ENCODE measurements at places on chromosomes 3 and 15.

DNA sequence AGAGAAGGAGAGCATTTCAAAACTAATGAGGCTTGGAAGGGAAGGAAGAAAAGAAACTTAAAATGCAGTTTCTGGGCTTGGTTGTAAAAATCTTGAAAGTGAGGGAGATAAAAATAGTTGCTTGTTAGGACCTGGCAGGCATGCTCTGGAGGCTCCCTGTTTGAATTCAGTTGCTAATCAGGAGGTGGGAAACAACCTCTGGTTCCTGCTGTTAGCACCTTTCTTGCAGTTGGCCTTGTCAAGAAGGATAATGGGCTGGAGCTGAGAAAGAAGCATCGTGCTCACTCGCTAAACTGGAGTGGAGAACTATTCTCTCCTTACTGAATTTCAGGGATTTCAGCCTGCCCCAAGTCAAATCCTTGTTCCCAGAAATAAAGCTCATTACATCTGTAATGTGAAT is 23.4 kb downstream of the SNAPC5 start:
- no peak for DNase-seq

DNA sequence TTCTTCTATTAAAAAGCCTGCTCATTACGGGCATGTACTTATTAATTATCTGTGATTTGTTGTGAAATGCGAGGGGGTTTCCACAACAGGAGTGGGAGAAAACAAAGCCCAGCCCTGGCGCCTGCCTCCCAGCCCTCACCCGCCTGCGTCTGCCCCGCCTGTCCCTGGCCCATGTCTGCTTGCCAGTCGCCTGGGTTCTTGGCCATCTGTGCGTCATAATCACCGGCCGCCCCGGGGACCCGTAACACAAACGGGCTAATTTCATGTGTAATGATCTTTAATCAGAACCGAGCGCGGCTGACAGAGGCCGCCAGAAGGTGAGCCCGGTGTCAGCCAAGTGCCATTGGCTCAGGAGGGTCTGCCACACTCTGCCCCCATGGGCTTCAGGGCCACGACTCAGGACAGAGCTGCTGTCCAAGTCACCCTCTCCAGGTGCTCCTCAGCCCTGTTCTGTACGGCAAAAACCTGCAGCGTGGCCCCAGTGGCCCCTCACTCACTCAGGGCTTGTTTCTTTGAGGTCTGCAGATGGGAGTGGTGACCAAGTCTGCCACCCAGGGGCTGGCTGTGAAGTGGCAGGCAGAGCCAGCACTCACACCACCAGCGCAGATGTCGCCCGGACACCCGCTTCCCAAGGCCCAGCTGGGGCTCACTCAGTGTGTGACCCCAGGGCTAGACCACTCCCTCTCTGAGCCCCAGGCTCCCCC is 28.8 kb upstream of the TMEM115 start:
- no peak for DNase-seq

- no peak for DNase-seq
Observed at GRCh38 chr3:113261063-113261625, 49.8 kb downstream of the BOC start.

- no peak for DNase-seq
Observed at GRCh38 chr15:67165254-67166253, 88.9 kb downstream of the AAGAB start.

- no peak for DNase-seq
Observed at GRCh38 chr3:54353946-54354345, 231.6 kb downstream of the CACNA2D3 start.

- DNase-seq = no peak
Observed at GRCh38 chr3:24086617-24087404, 141.7 kb downstream of the NR1D2 start.

GRCh38 chr3:459311-459670 is 262.7 kb downstream of the CHL1 start:
- no peak for DNase-seq

GRCh38 chr15:88113613-88114308 is 142.8 kb downstream of the NTRK3 start:
- no peak for DNase-seq

GRCh38 chr15:94079459-94079858 is 151.9 kb upstream of the MCTP2 start:
- no peak for DNase-seq

DNA sequence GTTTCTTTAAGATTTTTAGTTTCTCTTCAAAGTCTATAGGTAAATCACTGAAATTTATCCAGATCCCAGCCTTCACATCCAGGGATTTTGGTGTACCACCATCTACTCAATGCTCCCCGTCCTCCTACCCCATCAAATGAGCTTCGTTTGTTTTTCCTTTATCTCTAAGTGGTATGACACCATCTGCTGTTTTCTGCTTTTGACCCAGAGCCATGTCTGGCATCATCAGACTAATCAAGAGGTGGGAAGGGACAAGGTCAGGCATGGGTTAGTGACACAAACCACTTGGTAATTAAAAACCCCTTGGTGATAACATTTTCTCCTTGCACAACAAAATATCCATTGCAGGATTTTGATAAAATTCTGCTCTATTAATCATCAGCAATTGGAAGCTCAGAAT is 92.7 kb upstream of the GOLGA8J start:
- DNase-seq = no peak

- DNase-seq = no peak
Observed at GRCh38 chr3:59813148-59813538, 763.3 kb upstream of the CFAP20DC start.

DNA sequence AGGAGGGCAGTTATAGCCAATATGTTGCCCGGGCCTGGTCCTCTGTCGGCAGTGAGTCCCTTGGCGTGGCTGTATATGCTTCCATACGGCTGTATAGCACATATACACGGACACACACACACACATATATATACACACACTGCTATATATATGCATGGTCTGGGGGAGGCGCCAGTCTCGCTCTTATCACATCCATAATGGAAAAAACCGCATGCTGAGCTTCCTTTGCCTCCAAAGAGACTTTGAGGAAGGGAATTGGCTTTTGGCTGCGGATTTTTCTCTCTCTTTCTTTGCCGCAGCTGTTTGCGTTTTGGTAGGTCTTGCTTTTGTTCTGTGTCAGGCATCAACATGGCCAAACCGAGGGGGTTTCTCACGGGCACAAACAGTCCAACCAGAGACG is 11.3 kb upstream of the TMEM115 start:
- DNase-seq = no peak

DNA sequence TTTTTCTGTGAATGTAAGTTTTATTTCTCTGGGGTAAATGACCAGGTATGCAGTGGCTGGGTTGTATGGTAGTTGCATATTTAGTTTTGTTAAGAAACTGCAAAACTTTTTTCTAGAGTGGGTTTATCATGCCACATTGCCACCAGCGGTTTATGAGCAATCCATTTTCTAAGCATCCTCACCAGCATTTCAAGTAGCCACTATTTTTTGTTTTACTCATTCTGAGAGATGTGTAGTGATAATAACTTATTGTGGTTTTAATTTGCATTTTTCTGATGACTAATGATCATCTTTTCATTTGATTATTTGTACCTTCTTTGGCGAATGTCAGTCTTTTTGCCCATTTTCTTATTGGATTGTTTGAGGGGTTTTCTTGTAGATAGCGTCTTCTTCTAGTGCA is 56.2 kb downstream of the SPRED1 start:
- DNase-seq = no peak

- DNase-seq = no peak
Observed at GRCh38 chr3:64184621-64185020, 40.6 kb downstream of the PRICKLE2 start.

DNA sequence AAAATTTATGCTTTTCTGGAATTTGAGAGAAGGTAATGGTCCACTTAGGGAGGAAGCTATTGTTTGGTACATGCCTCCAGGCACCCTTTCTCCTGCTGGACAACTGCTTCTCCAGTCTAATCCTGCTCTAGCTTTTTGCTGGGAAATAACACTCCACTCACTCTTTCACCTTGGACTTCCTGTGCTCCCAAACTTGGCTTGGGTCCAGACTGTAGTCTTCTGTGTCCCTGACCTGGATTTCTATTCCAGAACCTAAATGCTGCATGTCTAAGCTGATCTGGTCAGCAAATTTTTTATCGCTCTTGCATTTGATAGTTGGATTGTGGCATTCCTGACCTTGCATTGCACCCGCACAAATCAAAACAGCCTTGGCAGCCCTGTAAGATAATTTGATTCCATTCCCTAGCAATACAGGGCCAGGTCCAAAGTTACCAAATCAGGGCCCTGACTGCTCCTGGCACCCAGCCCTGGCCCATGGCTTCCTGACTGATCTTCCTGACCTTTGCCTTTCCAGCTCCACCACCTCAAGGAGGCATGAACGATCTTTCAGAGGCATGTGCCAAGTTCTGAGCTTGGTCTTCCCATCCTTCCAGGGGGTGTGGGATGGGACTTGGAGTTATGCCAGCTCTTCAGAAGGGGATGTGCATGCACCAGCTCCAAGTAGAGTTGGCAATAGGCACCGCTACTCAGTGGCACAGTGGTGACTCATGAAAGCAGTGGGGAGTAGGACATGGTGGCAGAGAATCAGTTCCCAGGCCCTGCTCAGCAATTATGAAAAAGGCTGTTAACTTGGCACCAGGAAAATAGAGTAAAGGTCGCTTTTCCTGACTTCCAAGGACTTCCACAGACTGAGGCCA is 43.9 kb upstream of the GOLGA8J start:
- no peak for DNase-seq

- DNase-seq = no peak
Observed at GRCh38 chr3:126156468-126156867, 23.9 kb downstream of the ALDH1L1 start.

DNA sequence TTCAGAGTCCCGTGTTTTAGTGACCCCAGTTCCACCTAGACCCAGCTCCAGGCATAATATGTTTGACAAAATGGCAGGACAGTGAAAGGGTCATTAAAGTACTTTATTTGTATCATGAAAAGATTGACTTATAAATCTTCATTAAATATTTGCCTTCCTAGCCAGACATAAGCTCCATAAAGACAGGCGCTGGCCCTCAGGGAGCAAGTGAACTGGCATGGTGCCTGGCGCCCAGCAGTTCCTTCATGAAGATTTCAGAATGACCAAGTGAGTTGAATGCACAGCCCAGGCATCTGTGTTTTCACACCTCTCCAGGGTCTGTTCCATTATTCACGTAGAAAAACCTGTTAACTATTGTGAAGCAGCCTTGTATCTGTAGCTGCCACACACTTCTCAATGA is 166.2 kb downstream of the GAP43 start:
- no peak for DNase-seq

DNA sequence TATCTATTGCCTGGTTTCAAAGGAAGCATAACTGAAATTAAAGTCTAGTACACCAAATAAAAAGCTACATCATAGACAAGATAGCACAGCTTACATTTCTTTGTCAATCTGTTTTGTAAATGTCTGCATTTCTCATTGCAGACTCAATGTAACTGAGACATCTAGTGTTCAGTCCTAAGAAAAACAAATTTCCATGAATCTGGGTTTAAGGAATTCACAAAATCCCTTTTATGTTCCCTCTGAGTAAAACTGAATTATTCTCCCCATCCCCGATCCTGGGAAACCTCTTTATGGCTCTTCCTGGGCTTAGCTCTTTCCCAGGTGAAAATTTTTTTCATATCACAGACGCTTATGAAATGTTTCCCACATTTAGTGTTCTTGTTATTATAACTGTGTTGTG is 21.6 kb upstream of the RASA2 start:
- DNase-seq = no peak

GRCh38 chr3:10940106-10940505 is 52.4 kb upstream of the SLC6A1 start:
- DNase-seq = no peak

All from CD4-positive, alpha-beta T cell treated with Interleukin-21 for 1 hour (primary cell).